Activated CD4-positive, CD25-positive, alpha-beta regulatory T cell (primary cell): ENCODE measurements at places on chromosomes 13 and 19.

DNA sequence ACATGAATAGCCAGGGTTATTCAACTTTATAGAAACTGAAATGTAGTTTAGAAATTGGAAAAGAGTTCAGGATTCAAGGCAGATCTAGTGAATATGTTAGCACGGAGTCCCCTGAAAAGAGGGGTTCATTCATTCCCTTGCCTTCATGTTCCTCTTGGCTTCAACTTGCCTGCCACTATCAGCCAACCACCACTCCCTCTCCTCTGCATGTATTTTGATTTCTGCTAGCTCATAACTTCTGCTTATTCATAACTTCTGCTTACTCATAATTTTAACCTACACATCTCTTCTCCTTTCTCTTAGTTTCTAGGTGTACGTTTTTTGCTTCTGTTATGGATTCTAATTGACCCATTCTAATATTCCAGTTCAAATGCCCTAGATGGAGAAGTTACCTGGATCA lies 5.5 kb upstream of the SERTM1 start:
- DNase-seq, result no peak

- no peak for DNase-seq
Measured at GRCh38 chr13:33175991-33176390, 109.6 kb downstream of the STARD13 start.

- DNase-seq, result no peak
Measured at GRCh38 chr19:13044231-13044836, 49.1 kb downstream of the NFIX start.

GRCh38 chr19:287381-287871 lies 3.8 kb downstream of the PLPP2 start:
- DNase-seq, result no peak

- no peak for DNase-seq
Measured at GRCh38 chr13:85009447-85009846, 789.8 kb downstream of the SLITRK6 start.

DNA sequence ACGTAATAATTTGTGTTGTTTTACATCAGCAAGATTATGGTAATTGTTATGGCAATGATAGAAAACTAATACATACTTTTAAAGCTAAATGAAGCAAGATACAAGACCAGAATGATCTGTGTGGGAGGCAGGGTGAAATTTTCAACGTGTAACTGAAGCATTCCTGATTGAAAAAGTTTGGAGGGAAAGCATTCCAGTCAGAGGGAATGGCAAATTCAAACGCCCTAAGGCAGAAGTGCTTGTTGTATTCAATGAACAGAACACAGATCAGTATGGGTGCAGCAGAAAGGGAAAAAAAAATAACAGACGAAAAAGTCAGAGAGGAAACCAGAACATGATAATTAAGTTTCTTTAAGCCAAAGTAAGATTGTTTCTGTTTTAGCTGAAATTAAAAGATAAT lies 928.5 kb upstream of the SLITRK1 start:
- DNase-seq, result no peak

DNA sequence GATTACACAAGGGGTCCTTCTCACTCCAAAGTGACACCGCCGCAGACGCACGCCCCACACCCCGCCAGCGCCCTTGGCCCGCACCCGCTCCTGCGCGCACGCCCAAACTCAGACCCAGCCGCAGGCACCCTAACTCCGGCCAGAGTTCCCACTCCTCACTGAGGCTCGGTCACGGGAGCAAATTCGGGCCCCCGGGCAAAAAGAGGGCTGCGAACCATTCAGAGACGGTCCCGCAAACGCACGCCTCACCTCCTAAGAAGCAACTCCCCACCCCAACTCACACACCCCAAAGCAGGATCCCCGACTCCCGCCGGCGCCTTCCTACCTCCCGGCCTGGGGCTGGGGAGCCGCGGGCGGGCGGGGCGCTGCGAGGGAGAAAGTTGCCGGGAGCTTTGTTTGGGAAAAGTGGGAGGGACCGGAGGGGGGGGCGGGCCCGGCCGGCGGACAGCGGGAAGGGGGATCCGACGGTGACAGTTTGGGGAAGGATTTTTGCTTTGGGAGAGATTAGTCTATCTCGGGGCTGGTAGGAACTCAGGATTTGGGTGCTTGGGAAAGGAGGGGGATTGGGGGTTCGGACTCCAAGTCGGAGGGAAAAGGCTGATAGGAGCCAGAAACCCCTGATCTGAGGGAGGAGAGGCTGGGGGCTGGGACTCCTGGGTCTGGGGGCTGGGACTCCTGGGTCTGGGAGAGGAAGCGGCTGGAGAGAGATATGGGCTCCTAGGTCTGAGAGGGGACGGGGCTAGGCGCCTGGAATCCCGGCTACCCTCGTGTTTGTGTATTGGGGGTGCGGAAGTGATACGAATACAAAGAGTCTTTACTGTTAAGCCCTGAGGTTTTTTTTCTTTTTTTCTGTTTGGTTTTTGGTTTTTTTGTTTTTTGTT lies at the start of gene TEAD2:
TSS of gene TEAD2 (minus strand) at position 369 of the 881 bp plus-strand sequence. CDS start 2,341 bp downstream, outside the sequence.
- no peak for DNase-seq

DNA sequence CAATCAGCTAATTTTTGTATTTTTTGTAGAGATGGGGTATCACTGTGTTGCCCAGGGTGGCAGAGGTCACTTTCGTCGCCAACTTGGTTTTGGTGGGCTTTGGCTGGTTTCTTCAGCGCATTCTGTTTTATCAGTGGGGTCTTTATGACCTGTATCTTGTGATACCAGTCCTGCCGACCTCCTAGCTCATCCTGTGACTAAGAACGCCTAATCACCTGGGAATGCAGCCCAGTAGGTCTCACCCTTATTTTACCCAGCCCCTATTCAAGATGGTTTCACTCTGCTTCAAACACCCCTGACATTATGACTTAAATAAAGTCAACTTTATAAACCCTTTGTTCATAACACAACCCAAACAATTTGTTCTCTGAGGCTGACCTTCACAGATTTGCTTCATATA lies 3.0 kb upstream of the ZNF878 start:
- DNase-seq, result no peak

- DNase-seq, result no peak
Measured at GRCh38 chr19:15108845-15109767, 1.9 kb downstream of the SYDE1 start.

GRCh38 chr19:16661480-16662034 lies 618 bp downstream of the TMEM38A start:
- no peak for DNase-seq

- DNase-seq, result no peak
Measured at GRCh38 chr13:90171649-90172048, 1175.8 kb upstream of the MIR17HG start.

DNA sequence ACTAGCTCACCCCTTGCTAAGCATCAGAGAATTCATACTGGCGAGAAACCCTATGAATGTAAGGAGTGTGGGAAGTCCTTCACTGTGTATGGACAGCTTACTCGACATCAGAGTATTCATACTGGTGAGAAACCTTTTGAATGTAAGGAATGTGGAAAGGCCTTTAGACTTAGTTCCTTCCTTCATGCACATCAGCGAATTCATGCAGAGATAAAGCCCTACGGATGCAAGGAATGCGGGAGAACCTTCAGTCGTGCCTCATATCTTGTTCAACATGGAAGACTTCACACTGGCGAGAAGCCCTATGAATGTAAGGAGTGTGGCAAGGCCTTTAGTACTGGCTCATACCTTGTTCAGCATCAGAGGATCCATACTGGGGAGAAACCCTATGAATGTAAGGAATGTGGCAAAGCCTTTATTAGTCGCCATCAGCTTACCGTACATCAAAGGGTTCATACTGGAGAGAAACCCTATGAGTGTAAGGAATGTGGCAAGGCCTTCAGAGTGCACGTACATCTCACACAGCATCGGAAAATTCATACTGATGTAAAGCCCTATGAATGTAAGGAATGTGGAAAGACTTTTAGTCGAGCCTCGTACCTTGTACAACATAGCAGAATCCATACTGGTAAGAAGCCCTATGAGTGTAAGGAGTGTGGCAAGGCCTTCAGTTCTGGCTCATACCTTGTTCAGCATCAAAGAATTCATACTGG lies 17.3 kb downstream of the ZNF30 start:
- DNase-seq, result no peak

- no peak for DNase-seq
Measured at GRCh38 chr13:44311011-44311780, 62.4 kb upstream of the SERP2 start.

- no peak for DNase-seq
Measured at GRCh38 chr13:49395878-49396380, 47.9 kb downstream of the CAB39L start.

- no peak for DNase-seq
Measured at GRCh38 chr13:74000876-74001275, 133.3 kb downstream of the KLF12 start.

DNA sequence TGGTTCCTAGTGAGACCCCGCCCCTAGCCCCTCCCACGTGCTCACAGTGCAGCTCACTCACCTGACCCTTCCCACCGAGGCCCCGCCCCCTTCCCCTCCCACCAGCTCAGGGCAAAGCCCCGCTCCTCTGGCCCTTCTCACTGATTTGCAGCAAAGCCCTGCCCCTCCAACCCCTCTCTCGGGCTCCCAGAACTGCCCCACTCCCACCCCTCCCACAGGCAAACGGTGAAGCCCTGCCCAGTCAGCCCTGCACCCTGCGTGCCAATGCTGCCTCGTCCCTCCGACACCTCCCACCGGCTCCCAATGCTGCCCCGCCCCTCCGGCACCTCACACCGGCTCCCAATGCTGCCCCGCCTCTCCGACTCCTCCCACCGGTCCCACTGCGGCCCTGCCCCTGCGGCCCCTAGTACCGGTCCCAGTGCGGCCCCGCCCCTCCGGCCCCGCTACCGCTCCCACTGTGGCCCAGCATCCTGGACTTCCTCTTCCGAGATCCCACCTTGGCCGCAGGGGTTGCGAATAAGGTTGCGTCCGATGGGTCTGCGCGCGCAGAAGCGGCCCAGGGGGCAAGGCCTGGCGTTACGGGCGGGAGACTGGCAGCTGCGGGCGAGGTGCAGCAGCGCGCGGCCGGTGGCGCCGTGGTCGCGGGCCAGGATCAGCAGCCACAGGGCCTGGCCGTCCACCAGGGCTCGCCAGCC lies 834 bp downstream of the FBXO27 start:
- DNase-seq, result peak; percentile 73

- DNase-seq, result no peak
Measured at GRCh38 chr13:24076109-24076508, 84.4 kb upstream of the SPATA13 start.

DNA sequence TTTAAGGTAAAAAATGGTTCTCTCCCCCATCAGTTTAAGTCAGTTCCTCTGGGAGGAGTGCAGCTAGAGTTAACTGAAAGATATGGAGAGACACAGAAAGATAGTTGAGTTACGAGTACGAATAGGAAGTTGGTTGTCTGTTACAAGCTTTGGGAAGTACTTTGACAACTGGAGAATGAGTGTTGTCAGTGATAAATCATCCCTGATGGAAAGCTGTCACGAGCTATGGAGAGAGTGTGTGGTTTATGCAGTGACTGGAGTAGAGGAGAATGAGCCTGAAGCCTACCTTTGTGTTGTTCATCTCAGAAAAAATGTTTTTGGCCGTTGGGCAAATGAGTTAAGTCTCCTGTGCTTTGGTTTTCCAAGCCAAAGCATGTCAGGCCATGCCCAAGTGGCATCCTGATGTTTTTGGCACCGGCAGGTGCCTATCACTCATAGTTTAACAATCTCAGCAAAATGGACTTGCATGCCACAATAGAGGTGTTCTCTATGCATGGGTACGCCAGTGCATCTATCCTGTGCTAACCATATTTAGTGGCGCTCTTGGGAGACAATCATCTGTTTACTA lies 350.2 kb downstream of the IRS2 start:
- DNase-seq, result no peak

DNA sequence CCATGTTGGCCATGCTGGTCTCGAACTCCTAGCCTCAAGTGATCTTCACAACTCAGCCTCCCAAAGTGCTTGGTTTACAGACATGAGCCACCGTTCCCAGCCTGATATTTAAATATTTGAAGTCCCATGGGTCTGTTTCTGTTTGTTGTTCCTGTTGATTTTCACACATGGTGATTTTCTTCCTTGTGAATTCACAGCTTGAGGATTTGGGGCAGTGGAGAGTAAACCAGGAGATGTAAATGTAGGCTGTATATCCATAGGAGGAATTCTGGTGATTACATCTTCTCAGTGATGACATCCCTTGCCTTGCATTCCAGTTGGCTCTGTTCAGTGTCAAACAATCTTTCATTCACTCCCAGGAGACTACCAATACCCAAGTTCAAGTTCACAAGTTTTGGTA lies 471.9 kb downstream of the KCTD12 start:
- no peak for DNase-seq

DNA sequence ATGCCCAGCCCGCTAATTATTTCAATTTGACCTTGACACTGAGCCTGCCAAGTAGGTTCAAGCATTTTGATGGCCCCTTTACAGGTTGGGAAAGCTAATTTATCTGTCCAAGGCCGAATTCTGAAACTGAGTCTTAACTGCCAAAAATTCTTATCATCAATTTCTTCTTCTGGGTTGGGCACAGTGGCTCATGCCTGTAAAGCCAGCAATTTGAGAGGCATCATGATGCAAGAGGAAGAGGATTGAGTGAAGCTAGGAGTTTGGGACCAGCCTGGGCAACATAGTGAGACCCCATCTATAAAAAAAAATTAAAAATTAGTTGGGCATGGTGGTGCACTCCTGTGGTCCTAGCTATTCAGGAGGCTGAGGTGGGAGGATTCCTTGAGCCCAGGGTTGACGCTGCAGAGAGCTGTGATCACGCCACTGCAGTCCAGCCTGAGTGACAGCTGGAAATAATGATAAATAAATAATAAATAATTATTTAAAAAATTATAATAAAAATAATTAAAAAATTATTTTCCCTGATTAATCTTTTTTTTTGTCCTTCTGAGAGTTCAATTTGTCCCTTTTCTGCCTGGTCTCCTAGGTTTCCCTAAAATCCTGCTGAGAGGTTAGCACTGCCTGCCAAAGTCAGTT lies 1.3 kb upstream of the LDLR start:
- DNase-seq, result no peak

DNA sequence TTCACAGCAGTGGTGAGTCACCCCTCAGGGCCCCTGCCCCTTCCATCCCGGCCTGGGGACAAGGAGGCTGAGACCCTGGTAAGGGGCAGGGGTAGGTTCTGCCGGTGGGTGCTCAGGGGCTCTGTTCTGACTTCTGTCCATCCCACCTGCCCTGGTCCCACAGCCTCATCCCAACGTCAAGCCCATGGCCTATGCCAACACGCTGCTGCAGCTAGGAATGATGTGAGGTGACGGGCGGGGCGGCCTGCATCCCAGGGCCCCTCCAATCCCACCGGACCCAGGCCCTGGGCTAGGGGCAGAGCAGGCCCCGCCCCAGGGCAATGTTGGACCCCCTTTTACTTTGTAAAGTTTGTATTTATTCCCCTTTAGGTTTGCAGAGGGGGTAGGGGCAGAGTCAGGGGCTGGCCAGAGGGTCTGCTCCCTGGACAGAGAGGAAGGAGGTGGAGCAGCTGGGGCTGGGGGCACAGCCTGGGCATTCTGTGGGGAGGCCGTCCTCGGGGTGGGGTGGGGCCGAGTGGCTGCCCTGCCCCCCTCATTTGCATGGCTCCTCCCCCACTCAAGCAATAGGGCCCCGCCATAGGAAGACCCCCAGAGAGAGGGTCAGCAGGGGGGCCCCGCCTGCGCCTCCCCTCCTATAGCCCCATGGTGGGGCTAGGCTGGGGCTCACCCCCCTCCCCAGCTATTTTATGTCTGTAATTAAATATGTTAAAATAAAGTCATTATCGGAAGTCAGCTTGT lies 23.1 kb downstream of the CCDC8 start:
- DNase-seq, result no peak
